Mucosa of gallbladder (tissue), 1 donor: ENCODE measurements at places on chromosomes 4 and X. TPM values are rescaled to one million over a fixed set of nuclear protein-coding genes. Genes with fewer than 3 reads are reported as not detected.

- no peak for DNase-seq
These were observed 41.8 kb downstream of the HTRA3 start for GRCh38 chr4:8311101-8312068.

DNA sequence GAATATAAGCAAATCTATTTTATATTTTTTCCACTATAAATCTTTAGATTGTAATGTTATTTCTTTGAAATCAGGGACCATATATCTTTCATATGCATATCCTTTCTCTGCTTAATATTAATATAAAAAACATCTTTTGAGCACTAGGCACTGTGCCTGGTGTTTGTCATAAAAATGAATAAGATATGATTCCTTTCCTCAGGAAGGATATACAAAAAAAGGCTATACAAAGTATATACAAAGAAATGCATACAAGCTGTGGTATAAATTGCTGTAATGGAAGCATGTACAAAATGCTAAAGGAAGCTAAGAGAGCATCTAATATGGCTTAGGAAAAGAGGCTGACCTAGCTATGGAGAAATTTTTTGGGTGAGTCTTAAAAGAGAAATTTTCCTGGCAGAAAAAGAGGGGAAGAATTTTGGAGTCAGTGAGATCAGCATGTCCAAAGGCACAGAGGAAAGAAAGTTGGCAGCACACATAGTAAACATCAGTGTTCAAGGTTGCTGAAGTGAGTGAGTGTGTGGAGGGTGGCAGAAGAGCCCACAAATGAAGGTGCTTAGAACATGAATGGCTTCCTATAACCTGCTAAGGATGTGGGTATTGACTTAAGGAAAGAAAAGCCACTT is 500.0 kb downstream of the SPRY1 start:
- DNase-seq: no peak

- no peak for DNase-seq
These were observed 5.4 kb upstream of the MSX1 start for GRCh38 chr4:4853921-4854648.

DNA sequence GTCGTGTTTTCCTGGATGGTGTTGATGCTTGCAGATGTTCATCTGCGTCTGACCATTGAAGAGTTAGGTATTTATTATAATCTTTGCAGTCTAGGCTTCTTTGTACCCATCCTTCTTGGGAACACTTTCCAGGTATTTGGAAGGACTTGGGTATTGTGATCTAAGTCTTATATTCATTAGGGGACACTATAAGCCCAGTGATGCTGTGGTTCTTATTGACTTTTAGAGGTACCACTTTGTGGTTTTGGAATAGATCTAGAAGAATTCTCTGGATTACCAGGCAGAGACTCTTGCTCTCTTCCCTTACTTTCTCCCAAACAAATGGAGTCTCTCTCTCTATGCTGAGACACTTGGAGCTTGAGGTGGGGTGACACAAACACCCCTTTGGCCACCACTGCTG is 41.6 kb downstream of the AFM start:
- DNase-seq: no peak

GRCh38 chrX:93528917-93529316 is 144.5 kb downstream of the NAP1L3 start:
- no peak for DNase-seq

DNA sequence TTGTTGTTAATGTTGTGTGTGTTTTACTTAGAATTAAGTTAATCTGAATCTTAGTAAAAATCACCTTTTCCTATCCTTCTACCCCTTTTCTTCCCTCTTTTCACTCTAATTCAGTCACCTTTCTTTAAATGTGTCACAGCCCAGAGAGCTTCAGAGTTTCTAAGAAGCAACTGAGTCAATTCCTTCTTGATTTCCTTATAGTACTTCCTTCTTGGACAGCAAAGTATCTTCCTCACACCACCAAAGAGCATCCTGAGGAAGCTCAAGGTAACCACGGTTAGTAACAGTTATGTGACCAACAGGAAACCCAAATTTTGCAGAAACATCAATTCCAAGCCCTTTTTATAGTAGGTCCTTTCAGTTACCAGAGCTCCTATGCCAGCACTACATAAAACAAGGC is 243.2 kb upstream of the BMP3 start:
- DNase-seq: no peak

GRCh38 chrX:130443875-130444274 is 42.1 kb downstream of the RBMX2 start:
- no peak for DNase-seq

DNA sequence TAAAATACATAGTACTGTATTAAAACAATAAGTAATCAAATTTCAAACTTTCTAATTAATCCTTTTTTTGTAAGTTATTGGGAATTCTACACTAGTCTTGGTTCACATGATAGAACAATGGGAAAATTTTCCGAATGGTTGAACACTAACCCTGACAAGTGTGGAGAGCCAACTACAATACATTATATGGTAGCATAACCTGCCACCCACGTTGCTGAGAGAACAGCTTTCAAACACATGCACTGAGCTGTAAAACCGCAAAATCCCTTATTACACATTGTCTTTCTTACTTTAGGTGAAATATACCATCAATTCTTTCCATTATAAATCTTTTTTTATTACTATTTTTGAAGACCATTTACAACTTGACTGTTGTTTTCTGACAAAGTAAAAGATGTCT is 54.7 kb downstream of the ANAPC10 start:
- no peak for DNase-seq

- DNase-seq: no peak
These were observed 1.0 kb downstream of the WFS1 start for GRCh38 chr4:6270636-6271121.

DNA sequence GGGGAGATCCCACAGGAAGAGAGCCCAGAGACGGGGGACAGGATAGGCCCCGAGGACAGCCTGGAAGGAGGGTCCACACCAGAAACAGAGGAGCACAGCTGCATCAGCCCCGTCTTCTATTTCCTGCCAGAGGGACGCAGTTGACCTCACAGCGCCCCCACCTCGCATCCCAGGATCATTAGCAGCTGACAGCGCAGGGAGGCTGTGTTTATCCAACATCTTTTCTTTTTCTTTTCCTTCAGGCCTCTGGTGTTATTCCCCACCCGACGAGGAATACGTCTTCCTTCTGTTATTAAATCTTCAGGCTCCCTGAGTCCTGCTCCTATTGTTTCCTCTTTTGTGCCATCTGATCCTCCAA is 75.4 kb downstream of the DCHS2 start:
- peak; percentile 14 for DNase-seq

DNA sequence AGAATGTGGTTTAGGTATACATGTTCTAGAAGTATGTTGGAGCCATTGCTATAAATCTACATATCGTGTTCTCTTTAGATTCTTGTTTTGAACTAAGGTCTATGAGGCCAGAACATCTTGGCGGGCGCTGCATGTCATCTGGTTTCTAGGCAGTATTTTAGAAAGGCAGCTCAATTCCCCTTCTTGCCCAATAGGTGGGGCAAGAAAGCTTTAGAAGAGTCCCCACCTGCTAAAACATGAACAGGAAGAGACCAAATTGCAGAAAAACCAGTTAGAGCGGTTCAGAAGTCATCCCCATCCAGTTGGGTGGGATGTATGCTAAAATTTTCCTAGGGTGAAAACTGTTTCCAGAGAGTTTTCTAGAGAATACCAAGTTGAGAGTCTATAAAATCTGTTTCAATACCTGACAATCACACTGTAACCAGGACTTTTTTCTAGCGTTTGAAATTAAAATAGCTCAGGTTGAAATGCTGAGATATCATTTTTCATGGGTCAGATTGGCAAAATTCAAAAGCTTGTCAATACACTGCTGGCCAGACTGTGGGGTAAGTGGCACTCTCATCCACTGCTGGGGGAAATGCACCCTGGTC is 17.5 kb upstream of the SH3KBP1 start:
- DNase-seq: no peak

DNA sequence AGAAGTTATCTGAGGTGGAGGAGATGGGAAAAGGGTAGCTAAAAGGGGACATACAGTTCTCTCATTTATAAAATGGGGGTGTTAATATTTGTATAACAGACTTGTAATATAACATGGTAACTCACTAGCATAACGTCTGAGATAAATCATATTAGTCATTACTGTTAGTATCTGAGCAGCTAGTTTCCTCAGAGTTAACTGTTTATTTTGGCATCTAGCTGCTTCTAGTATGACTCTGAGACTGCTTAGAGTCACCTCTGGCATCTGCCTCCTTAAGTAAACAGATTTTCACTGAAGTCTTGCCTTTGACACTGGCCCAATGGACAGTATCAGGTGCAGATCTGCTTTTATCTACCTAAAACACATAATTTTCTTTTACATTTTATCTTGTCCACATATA is 58.1 kb downstream of the SLC30A9 start:
- DNase-seq: no peak

WDFY3 gene
- total RNA-seq: 102 TPM

ARR3 gene
- not detected for total RNA-seq

FABP2 gene
- total RNA-seq: not detected

F11 gene
- total RNA-seq: 23.9 TPM

IGSF1 gene
- 1.7 TPM for total RNA-seq
